ENCODE measurements at places on chromosomes 7 and 10. TPM values are rescaled to one million over a fixed set of nuclear protein-coding genes. Genes with fewer than 3 reads are reported as not detected.

DNA sequence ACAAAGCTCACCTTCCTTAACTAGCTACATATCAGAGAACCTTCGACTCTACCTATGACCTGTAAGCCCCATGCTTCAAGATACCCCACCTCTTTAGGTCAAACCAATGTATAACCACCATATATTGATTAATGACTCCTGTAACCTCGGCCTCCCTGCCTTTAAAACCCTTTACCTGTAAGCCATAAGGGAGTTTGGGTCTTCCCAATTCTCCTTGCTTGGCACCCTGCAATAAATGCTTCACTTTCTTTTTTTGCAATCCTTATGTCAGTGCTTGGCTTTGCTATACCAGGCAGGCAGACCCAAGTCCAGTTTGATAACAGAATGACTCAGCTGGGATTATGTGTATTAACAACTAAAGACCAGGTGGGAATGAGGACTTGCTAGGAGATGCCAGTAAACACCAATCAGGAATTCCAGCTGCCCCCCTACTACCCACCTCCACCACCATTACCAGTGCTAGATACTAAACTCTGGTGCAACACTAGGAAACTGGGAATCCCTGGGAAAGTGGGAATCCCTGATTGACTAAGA lies 22.0 kb upstream of the SLC35G1 start:
- no peaks in the 10 kb centered on the region for H3K4me1 ChIP-seq
- H3K27ac ChIP-seq: no peak overlapping the region
- peaks cover 21% of the 10 kb centered on the region for H3K27me3 ChIP-seq
- no peak overlapping the region for H3K4me3 ChIP-seq
- no peak for DNase-seq

- H3K36me3 ChIP-seq: no peaks in the 10 kb centered on the region
- no peak overlapping the region for H3K27ac ChIP-seq
- DNase-seq: no peak
- no peak overlapping the region for H3K4me3 ChIP-seq
- H3K27me3 ChIP-seq: peaks cover 3% of the 10 kb centered on the region
Measured at GRCh38 chr7:130305433-130306042, 12.6 kb downstream of the CPA4 start.

DNA sequence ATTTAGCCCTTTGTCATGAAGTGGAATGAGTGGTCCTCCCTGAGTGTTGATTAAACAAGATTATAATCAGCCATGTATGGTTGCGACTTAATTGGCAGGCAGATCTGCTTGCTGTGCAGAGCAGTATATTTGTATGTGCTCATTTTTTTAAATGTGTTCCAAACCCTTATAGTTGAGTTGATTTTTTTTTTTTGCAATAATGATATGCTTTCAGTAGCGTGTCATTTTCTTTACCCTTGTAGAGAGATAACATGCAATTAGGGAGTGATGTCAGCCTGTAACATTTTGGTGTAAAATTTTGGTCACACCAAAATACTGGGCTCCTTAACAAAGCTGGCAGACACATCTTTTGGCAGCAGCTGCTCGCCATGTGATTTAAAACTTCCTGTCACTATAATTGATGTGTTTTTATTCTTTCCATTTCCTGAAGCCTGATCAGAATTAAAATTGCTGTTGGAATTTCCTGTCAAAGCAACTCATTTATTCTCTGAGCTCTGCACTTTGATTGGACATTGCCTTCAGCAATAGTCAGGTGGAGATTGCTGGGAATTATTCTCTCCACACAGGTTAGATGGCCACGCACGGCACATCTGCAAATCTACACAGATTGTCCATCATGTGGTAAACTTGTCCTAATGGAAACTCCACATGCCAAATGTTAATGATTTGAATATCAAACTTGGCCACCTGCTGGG lies 125.3 kb downstream of the DYNC1I1 start:
- peaks cover 2% of the 10 kb centered on the region for H3K27me3 ChIP-seq
- H3K27ac ChIP-seq: no peak overlapping the region
- peaks cover 17% of the 10 kb centered on the region for H3K4me1 ChIP-seq
- no peak overlapping the region for H3K4me3 ChIP-seq
- peak; percentile 87 for DNase-seq

CYP2C19 gene
- total RNA-seq: not detected

PDZD7 gene
- total RNA-seq: 0.55 TPM

- H3K36me3 ChIP-seq: no peaks in the 10 kb centered on the region
- H3K27ac ChIP-seq: no peak overlapping the region
- H3K4me3 ChIP-seq: no peak overlapping the region
- H3K4me1 ChIP-seq: peaks cover 22% of the 10 kb centered on the region
- DNase-seq: no peak
Measured at GRCh38 chr7:84108787-84109186, 85.8 kb downstream of the SEMA3A start.

EXOC6 gene
- 108 TPM for total RNA-seq

GRM3 gene
- total RNA-seq: not detected

- H3K36me3 ChIP-seq: no peaks in the 10 kb centered on the region
- no peaks in the 10 kb centered on the region for H3K27me3 ChIP-seq
- H3K4me1 ChIP-seq: no peaks in the 10 kb centered on the region
Measured at GRCh38 chr7:74625446-74625845, 32.1 kb upstream of the GTF2I start.
